ENCODE measurements at places on chromosomes 6 and 20.

DNA sequence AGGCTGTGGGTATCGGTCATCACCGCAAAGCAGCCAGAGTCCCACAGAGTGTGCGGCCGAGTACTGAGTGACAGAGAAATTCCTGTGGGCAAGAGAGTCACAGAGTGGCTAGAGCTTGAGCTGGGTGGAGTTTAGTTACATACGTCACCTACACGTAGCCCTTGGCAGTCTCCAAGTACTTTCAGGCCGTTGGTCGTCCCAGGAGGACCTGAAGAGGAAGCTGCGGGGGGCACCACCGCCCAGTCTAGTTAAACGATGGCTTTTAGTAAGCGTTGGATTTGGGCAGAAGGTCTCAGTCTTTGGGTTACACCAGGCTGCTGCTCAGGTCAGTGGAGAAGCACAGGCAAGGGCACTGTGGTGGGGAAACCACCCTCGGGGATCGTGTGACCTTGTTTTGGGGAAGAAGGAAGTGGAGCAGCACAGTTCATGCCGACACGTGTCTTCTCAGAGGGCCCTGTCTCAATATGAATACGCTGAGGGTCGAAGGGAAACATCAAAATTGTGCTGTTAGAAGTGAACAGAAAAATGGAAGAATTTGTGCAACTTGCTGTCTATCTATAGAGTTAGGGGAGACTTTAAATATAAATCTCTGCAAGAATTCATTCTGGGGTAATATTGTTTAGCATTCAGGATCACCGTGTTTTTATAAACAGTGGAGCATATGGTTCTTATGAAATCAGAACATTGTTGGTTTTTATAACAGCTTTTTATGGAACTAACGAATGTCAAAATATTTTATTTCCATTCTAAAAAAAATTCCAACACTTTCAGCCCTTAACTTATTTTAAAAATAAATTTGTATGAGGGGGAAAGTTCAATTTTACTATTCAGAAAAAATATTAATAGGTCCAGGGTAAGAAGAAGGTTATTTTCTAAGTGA, 28.6 kb downstream of the KIF25 start:
- DNase-seq = no peak

GRCh38 chr20:15578113-15578512, 995.1 kb downstream of the KIF16B start:
- no peak for DNase-seq

DNA sequence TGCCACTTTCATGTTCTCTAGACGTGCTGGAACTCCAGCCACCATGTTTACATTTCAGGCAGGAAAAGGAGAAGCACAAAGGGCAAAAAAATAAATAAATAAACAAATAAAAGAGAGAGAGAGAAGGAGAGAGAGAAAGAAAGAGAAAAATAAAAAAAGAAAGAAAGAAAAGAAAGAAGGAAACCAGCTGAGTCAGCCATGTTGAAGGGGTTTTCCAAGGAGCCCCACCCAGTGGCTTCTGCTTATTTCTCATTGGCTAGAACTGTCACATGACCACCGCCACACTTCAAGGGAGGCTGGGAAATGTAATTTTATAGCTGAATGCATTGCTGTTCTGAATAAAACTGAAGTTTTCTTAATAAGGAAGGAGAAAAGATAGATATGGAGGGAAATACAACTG, 71.1 kb downstream of the BFSP1 start:
- no peak for DNase-seq

GRCh38 chr6:106363401-106364138, 3.1 kb downstream of the CRYBG1 start:
- no peak for DNase-seq

GRCh38 chr20:33789109-33789857, 21.9 kb upstream of the CHMP4B start:
- DNase-seq = peak; percentile 98

- DNase-seq = peak; percentile 49
These were observed 121.9 kb upstream of the ZFP64 start for GRCh38 chr20:52313341-52313963.

DNA sequence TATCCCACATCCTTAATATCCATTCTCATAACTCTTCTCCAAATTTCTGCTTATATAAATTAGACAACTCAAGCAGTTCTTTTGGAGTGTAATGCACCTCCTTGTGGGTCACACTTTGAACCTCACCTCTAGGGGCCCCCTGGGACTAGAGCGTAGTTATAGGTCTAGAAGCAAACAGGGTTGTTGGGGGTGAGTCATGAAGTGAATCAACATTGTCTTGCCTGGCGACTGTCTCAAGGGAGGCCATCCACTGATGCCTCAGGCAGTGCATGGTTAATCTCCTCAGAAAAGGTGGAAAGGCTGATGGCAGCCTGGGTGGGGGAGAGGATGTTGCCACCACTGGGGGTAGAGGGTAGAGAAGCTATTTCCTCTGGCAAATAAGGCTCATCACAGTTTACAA, 129.1 kb downstream of the TNFRSF21 start:
- DNase-seq = peak; percentile 42

- no peak for DNase-seq
These were observed 365.4 kb downstream of the TFAP2B start for GRCh38 chr6:51184046-51184445.

- no peak for DNase-seq
These were observed 51.4 kb upstream of the EMILIN3 start for GRCh38 chr20:41418031-41418430.

- peak; percentile 35 for DNase-seq
These were observed 87.5 kb downstream of the MEI4 start for GRCh38 chr6:77740380-77740779.

DNA sequence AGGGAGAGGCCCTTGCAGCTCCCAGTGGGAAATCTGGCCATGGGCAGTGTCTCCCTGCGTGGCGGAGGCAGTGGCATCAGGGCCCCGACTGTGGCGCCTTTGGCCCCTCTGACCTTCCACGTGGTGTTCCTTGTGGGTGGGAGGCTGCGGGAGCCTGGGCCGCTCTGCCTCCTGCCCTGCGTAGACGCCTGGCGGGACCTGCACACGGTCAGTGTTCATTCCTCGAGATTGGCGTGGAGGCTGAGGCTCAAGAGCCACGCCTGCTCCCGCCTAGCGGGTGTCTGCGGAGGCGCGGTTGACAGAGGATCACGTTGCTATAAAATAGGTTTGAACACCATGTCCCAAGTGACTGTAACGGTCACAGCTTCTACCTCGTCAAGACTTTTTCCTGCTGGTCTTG, 14.0 kb downstream of the COL9A3 start:
- DNase-seq = no peak

- DNase-seq = peak; percentile 10
These were observed 20.6 kb upstream of the LCA5 start for GRCh38 chr6:79557673-79558467.

DNA sequence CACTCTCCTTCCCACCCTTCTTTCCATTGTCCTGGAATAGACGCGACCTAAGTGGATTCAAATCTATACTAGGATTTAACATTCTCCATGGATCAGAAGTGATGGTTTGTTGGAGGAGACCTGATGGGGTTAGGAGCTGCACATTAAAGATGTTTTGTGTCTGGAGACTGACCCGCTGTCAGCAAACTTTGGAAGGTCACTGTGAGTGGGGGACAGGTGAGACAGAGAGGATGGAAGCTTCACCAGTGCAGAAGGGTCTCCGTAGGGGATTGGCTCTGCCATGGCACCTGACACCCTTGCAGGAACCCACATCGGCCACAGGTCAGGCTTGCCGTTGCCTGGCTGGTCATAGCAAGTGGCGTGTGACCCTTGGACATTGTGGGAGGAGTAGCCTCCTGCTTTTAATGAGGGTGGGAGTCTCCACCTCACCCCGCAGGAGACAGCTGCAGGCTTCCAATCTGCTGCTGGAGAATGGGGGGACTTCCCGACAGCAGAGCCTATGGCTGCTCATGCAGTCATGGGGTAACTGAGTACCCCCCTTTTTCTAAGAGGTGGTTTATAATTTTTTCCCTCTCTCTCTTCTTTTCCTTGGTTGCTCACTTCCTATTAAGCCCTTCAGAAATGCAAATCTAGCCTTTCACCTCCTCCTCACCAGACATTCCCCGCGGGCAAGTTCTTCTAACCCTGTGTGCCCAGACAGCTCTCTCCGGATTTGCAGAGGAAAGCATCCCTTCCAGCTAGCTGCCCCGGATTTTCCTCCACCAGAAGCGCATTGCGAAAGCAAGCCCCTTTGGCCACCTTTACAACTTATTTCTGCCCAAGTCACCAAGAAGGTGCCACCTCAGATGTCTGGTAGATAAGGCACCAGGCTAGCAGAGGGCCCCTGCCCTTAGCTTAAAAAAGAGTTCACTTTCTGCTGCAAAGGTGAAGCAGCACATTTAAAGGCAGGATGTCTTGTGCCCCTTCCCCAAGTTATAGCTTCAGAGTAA, 53.5 kb downstream of the DACT2 start:
- DNase-seq = no peak

- DNase-seq = no peak
These were observed 343.0 kb upstream of the ZFP64 start for GRCh38 chr20:52534616-52535015.

GRCh38 chr6:55567558-55567957, 11.4 kb downstream of the HMGCLL1 start:
- DNase-seq = no peak

GRCh38 chr6:17492350-17492749, 99.0 kb downstream of the CAP2 start:
- no peak for DNase-seq

GRCh38 chr6:34110610-34111009, 35.3 kb downstream of the GRM4 start:
- DNase-seq = no peak

- DNase-seq = no peak
These were observed 43.9 kb downstream of the SCML4 start for GRCh38 chr6:107780226-107780625.
